NCI-H1092 treated with DMSO at 0.1 percent for 48 hours (cell line): ENCODE measurements at places on chromosomes 5 and 9.

- no peak for DNase-seq
Observed at GRCh38 chr5:58075907-58076306, 384.0 kb downstream of the PLK2 start.

GRCh38 chr5:134255418-134256150 is 29.7 kb upstream of the PPP2CA start:
- no peak for DNase-seq

DNA sequence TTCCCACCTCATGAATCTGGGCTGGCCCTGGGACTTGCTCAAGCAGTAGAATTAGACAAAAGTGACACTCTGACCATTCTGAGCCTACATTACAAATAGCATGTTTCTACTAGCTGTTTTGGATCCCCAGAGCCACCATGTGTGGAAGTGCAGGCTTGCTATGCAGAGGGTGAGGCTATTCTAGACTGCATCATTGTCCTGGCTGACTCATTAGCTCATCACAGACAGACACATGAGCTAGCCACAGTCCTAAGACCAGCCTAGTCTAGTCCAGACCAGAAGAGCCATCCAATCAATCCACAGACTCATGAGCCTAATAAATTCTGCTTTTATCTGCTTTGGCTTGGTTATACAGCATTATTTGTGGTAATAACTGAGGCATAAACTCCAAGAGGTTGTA is 351.9 kb downstream of the PRELID2 start:
- no peak for DNase-seq

GRCh38 chr5:3384531-3384930 is 211.1 kb upstream of the IRX1 start:
- no peak for DNase-seq

DNA sequence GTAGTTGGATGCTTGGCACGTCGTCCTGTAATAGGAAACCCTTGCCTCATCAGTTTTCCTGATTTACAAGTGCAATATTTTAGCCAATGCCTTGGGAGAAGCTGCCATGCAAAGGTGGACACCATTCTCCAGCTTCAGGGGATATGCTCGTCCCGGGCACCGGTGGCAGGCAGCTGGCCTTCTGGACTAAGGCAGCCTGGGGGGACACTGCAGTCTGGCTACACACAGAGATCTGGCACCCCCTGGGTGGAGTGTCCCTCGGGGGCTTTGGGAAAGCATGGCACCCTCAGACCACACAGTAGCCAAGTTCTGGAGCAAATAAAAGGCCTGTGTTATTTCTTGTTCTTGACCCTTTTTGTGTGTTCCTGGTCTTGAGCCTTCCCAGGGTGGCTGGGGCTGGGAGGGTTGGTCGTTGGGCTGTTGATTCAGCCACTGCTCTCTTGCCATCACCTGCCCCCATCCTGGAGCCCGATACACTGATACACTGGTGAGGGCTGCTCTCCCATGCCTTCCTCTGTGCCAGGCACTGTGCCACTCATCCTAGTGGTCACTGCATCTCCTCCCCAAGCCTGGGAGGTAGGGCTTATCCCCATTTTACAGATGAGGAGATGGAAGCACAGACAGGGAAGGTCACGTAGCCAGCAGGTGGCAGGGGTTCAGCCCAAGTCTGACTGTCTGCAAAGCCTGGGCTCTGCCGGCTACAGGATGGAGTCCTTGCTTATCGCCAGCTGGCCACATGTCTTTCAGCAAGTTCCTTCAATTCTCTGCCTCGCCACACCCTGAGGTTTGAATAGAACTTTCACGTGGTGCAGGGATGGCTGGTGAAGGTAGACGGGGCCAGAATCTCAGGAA is 134.1 kb downstream of the RGS3 start:
- DNase-seq = no peak

DNA sequence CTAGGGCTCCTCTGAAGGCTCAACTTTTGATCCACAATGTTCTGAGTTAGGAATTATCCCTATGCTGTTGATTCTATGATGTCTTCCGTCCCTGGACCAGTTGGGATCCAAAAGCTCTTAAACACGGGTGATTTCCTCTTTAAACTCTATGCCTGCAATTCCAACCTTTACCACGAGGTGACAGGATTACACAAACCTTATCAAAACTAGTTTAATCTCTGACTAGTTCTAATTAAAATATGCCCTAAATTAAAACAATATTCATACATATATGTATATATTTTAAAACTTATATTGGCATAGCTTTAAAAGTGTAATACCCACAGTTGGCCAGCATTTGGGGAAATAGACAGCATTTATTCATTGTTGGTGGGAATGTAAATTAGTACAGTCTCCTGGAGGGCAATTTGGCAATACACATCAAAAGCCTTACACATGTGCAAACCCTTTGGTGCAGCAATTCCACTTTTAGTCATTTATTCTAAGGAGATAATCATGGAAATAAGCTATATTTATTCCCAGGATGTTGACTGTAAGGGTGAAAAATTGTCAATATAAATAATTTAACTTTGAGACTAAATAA is 51.6 kb upstream of the PHYKPL start:
- no peak for DNase-seq

- DNase-seq = no peak
Observed at GRCh38 chr5:50726475-50727148, 60.2 kb downstream of the PARP8 start.

DNA sequence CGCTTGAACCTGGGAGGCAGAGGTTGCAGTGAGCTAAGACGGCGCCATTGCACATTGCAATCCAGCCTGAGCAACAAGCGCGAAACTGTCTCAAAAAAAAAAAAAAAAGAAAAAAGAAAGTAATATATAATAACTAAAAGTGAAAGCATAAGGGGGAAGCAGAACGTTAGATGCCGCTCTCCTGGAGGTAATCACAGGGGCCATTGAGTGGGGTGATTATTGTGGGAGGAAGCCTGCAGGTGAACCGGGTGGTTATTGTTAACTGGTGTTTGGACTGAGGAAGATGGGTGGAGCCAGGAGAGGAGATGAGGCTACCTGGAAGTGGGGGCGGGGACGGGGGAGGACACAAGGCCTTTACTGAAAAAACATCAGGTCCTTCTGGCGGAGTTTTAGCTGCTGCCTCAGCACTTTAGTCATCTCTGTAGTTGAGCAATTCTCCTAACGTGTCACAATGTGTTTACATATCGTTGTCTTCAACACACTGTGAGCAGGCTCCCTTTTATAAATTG is 5.3 kb upstream of the TJP2 start:
- DNase-seq = no peak

DNA sequence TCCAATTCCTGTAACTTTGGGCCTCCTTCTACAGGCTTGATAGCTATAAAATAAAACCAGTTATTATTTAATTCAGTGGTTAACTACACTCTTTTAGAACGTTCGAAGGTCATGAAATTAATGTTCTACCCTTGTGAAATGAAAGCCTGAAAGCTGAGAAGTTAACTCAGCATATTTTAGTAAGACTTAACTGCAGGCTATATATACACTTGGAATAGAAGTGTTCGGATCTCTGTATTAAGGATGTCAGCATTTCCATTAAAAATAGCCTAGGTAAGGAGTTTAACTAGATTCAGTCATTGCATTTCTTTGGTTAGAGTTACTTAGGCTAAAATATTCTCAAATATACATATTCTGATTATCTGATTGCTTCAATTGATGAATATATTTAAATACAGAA is 229.2 kb downstream of the MRPS30 start:
- no peak for DNase-seq

GRCh38 chr5:18334949-18335348 is 700.7 kb downstream of the TAF11L14 start:
- DNase-seq = no peak

DNA sequence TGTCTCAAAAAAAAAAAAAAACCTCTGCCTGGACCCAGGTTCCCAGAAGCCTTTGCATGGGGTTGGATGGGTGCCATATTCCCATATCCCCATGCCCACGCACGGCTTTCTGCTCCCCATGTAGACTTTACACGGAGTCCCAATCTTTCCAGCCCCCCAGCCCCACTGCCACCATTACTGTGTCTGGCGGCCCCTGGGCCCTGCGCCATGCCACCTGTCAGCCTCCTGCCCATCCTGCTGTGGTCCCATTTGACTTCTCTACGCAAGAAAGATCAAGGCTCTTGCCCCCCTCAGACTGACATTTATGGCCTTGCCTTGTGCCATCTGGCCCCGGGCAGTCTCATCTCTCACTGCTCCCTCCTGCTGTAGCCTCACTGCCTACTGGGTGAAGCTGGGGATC is 6.5 kb upstream of the AK1 start:
- no peak for DNase-seq

GRCh38 chr9:76571743-76572146 is 112.8 kb downstream of the GCNT1 start:
- no peak for DNase-seq

- DNase-seq = no peak
Observed at GRCh38 chr5:34944460-34945047, 15.2 kb downstream of the DNAJC21 start.

- DNase-seq = no peak
Observed at GRCh38 chr9:33157960-33158842, 8.9 kb downstream of the B4GALT1 start.

GRCh38 chr9:129923589-129923988 is 88.3 kb downstream of the USP20 start:
- DNase-seq = no peak

DNA sequence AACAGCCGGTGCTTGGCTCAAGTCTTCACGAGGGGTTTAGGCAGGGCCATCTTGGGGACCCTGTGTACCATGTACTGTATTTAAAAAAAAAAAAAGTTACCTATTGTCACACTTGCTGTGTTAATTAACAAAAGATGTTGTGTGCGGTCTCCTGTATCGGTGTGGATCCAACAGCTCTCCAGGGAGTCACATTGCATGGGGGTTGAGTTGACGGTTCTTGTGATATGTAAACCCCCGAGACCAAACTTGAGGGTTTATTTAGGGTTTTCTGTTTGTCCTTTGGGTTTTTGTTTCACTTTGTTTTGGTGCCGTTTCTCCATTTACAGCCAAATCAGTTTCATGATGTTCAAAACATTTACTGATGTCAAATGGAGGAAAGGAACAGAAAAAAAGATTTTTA is 22.2 kb downstream of the AMBP start:
- no peak for DNase-seq
